ENCODE measurements at places on chromosomes 6 and 20. TPM values are rescaled to one million over a fixed set of nuclear protein-coding genes. Genes with fewer than 3 reads are reported as not detected.

The PNPLA1 gene
- total RNA-seq = 0.25 TPM

The SASH1 gene
- total RNA-seq = not detected

DNA sequence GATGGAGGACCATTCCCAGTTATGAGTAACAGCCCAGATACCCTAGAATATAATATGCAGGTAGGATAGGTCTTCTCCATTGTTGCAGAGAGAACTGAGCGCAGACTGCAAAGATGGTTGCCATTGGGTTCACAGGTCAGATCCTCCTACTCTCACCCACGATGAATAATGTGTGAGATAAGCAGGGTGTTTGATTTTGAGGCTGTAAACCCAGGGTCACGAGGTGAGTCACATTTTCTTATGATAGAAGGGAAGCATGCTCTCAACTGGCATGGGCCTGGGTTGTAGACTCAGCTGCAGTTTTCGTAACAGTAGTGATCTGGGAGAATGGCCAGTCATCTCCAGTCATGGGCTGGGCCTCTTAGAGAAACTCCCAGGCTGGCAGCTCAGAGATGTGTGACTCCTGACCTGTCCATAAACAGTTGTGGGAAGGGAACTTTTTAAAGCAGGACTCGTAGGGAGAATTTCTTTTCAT is 74.2 kb downstream of the CD164 start:
- DNase-seq = no peak
- no peak overlapping the region for H3K27ac ChIP-seq
- H3K4me3 ChIP-seq = no peak overlapping the region
- H3K4me1 ChIP-seq = no peaks in the 10 kb centered on the region
- H3K36me3 ChIP-seq = no peaks in the 10 kb centered on the region

DNA sequence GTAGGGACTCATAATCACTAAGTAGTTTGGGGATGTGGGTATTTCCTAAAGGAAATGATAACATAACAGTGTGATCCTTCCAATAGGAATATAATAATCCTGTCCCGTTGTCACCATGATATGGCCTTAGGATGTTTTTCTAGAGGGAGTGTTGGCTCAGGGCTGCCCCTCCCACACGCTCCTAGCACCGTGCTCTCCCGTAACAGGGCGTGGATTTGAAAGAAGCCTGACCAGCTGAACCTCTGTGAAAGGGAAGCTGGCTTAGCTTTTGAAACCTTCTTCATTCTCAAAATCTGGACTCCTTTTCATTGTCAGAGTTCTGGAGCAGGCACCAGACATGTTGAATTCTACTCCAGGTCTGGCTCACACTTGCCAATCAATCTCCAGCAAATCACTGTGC is 103.4 kb upstream of the SASH1 start:
- DNase-seq = no peak
- H3K27me3 ChIP-seq = no peaks in the 10 kb centered on the region
- H3K4me3 ChIP-seq = no peak overlapping the region
- no peaks in the 10 kb centered on the region for H3K4me1 ChIP-seq
- no peak overlapping the region for H3K27ac ChIP-seq
- H3K36me3 ChIP-seq = no peaks in the 10 kb centered on the region

GRCh38 chr6:19999319-20000191 is 162.4 kb downstream of the ID4 start:
- DNase-seq = no peak
- H3K27ac ChIP-seq = no peak overlapping the region
- no peak overlapping the region for H3K4me3 ChIP-seq
- H3K27me3 ChIP-seq = no peaks in the 10 kb centered on the region
- no peaks in the 10 kb centered on the region for H3K36me3 ChIP-seq

DNA sequence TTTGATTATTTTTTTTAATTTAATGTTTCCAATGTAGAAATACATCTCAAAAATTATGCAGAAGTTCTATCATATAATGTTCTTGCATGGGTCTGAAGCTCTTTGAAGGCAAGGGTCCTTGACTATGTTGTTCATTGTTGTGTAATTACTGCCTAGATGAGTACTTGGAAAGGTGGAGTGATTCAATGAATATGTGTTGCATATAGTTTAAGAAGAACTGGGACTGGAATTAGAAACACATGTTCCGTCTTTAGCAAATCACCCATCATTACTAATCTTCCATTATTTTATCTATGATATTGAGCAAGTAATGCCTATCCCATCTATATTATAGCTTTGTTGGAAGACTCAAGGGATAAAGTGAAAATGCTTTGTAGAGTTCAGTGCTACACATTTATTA is 147.3 kb downstream of the LAMA2 start:
- H3K27ac ChIP-seq = no peak overlapping the region
- no peaks in the 10 kb centered on the region for H3K27me3 ChIP-seq
- no peaks in the 10 kb centered on the region for H3K4me1 ChIP-seq

All from CD4-positive, CD25-positive, alpha-beta regulatory T cell (primary cell).